ENCODE measurements at places on chromosomes 7 and 10.

DNA sequence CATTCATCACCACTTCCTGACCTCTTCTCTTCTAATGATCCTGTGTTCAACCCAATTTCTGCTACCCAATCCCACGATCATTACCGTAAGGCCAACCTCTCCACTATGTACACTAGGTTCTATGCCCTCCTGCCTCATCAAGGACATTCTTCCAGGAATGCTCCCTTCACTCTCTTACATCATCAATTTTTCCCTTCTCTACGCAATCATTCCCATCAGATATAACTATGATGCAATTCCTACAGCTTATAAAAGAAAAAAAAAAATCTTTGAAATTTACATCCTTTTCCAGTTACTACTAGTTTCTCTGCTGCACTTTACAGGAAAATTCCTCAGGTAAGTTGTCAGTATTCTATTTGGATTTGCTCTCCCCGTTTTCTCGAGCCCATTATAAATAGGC, 30.8 kb upstream of the GPR22 start:
- DNase-seq = no peak

DNA sequence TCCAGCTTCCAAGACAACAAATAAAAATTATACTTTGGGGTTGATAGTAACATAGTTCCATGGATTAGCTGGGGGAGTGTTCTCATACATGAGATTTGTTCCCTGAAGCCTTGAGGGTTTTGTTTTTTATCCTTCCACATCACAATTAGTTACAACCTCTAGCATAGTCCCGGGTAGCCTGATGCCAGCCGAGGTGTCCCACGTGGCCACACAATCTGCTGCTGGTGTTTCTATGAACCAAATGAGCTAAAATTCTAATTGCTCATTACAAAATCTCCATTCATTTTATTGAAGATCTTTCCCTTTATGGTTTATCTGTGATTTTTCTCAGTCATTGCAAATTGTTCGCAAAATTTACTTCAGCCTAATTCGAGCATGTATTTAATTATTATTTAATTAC, 84.7 kb downstream of the CACNA2D1 start:
- no peak for DNase-seq

- no peak for DNase-seq
These were observed 12.2 kb downstream of the HOXA1 start for GRCh38 chr7:27083646-27084045.

- no peak for DNase-seq
These were observed 290.9 kb downstream of the DNAJB9 start for GRCh38 chr7:108860615-108861014.

GRCh38 chr7:93036149-93036640, 81.6 kb downstream of the SAMD9 start:
- DNase-seq = no peak

Data from hepatic stellate cell (primary cell).